Subcutaneous adipose tissue (tissue), 4 donors: ENCODE measurements at places on chromosomes 11 and 22. TPM values are rescaled to one million over a fixed set of nuclear protein-coding genes. Genes with fewer than 3 reads are reported as not detected.

Gene GLYATL2
- not detected for total RNA-seq

Gene KCNE3
- total RNA-seq = 44.4 TPM

Gene UBQLNL
- 0.66 TPM for total RNA-seq

Gene MUC15
- total RNA-seq = not detected

Gene OR6T1
- total RNA-seq = not detected

Gene BAD
- 89.8 TPM for total RNA-seq

Gene MS4A7
- total RNA-seq = 458 TPM

Gene POLD4
- total RNA-seq = 127 TPM

Gene SSTR3
- total RNA-seq = not detected

Gene LMO2
- 20.7 TPM for total RNA-seq

Gene BDNF
- not detected for total RNA-seq

Gene OR5T2
- not detected for total RNA-seq

Gene MAML2
- 58.5 TPM for total RNA-seq

Gene RAB38
- 3.9 TPM for total RNA-seq

Gene GUCY1A2
- total RNA-seq = 10.3 TPM
